ENCODE measurements at places on chromosomes 7 and 10. TPM values are rescaled to one million over a fixed set of nuclear protein-coding genes. Genes with fewer than 3 reads are reported as not detected.

Gene GIMAP1
- polyA plus RNA-seq = 5.7 TPM

- DNase-seq = no peak
Measured at GRCh38 chr10:69389827-69390490, 26.8 kb downstream of the TACR2 start.

DNA sequence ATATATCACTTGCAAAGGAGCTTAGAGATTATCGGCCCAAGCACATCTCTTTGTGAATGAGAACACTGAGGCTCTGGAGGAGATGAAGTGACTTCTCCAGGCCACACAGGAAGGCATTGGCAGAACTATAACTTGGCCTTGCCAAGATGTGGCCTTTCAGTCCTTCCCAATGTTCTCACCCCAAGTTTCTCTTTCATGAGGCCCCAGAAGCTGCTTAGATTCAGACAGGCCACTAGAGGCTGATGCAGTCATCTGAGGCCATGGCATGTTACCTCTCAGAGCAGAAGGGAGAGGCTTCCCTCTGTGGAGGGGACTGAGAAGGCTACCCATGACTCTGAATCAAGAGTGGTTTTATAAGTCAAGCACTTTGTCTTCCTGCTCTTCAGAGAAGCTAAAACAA, 1003.7 kb downstream of the LRMDA start:
- no peak for DNase-seq

- DNase-seq = no peak
Measured at GRCh38 chr10:92891885-92892690, 43.8 kb downstream of the EXOC6 start.

Gene VWA2
- polyA plus RNA-seq = 30.6 TPM

GRCh38 chr7:137626469-137627067, 220.2 kb downstream of the DGKI start:
- peak; percentile 28 for DNase-seq

- DNase-seq = no peak
Measured at GRCh38 chr7:193481-194251, 1.3 kb downstream of the FAM20C start.

GRCh38 chr7:131948434-131949053, 392.1 kb upstream of the PODXL start:
- DNase-seq = no peak

- peak; percentile 17 for DNase-seq
Measured at GRCh38 chr7:28272461-28272877, 91.9 kb upstream of the JAZF1 start.

GRCh38 chr7:1906087-1906830, 236.2 kb downstream of the ELFN1 start:
- DNase-seq = no peak

Gene PRF1
- polyA plus RNA-seq = 4.4 TPM

GRCh38 chr7:70566671-70567070, 565.3 kb upstream of the GALNT17 start:
- DNase-seq = no peak

DNA sequence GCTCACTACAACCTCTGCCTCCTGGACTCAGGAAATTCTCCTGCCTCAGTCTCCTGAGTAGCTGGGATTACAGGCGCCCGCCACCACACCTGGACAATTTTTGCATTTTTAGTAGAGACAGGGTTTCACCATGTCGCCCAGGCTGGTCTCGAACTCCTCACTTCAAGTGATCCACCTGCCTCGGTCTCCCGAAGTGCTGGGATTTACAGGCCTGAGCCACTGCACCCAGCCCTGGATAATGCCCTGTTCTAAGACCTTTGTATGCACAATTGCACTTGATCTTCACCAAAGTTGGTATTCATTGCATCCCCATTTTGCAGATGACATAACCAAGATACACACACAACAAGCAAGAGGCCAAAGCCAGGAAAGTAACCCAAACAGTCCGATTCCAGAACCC, 97.7 kb upstream of the CARD11 start:
- no peak for DNase-seq

GRCh38 chr10:131676046-131676799, 224.6 kb upstream of the PPP2R2D start:
- DNase-seq = no peak

GRCh38 chr7:15845868-15846267, 159.4 kb upstream of the MEOX2 start:
- DNase-seq = no peak

GRCh38 chr7:26584987-26585665, 279.3 kb downstream of the SKAP2 start:
- DNase-seq = no peak

DNA sequence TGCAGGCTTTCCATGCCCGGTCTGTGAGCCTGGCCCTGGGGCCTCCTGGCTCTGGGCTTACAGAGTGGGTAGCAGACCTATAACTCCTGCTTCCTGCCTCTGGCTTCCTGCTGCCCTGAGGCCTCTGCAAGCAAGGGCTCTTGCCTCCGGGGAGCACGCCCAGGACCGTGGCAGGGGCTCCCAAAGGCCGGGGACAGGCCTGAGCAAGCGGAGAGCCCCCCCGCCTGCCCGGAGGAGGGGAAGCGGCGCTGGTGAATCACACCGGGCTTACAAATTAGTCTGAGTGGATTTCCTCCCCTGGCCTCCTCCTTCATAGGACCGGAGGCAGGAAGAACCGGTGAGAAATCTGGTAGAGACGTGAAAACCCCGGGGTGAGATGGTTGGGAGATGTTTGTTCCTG, 1.5 kb upstream of the MYL10 start:
- no peak for DNase-seq

DNA sequence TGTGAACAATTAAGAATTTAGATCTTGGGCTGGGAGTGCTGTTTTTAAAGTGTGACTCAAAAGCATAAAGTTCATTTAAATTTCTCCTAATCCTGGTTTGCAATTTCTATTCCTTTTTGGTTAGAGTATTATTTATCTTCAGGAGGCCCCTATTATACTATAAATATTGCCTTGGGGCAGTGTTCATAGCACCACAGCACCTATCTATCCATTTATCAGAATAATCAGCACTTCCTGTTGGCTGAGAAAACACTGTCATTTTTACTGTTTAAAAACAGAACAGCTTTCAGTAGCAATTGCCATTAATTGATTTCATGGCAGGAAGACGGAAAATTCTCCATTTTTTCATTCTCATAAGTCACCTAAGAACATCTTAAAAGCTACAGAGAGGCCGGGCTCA, 111.4 kb downstream of the KIAA1217 start:
- no peak for DNase-seq

DNA sequence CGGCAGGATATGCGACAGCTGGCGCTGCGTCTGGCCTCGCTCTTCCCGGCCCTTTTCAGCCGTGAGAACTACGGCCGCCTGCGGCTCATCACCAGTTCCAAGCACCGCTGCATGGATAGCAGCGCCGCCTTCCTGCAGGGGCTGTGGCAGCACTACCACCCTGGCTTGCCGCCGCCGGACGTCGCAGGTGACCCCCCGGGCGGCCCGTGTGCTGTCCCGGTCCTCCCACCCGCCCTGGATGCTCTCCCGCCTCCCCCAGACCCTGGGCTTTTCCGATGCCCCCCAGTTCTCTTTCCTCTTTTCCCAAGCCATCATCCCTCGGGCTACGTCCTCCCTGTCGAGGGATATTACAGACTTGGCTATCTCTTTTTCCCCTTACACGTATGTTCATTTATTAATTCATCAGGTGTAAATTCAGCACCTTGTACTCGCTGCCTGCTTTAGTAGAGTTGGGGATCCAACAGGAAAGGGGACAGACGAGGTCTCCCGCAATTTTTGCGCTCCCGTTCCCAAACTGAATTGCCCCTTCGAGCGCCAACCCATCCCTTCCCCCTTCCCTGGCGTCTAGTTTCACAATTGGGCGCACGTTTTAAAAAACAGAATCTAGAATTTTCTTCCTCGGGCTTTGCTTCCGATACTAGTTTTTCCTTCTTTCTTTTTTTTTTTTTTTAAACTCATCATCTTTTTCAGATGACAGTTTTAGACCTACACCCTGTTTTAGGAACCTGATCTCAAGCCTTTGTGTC, 846 bp downstream of the MINPP1 start:
- peak; percentile 42 for DNase-seq

DNA sequence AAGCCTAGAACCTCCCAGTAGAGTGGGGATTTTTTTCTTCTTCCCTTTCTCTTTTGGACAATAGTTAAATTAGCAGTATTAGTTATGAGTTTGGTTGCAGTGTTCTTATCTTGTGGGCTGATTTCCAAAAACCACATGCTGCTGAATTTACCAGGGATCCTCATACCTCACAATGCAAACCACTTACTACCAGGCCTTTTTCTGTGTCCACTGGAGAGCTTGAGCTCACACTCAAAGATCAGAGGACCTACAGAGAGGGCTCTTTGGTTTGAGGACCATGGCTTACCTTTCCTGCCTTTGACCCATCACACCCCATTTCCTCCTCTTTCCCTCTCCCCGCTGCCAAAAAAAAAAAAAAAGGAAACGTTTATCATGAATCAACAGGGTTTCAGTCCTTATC, 5.4 kb downstream of the OPN1SW start:
- DNase-seq = no peak

DNA sequence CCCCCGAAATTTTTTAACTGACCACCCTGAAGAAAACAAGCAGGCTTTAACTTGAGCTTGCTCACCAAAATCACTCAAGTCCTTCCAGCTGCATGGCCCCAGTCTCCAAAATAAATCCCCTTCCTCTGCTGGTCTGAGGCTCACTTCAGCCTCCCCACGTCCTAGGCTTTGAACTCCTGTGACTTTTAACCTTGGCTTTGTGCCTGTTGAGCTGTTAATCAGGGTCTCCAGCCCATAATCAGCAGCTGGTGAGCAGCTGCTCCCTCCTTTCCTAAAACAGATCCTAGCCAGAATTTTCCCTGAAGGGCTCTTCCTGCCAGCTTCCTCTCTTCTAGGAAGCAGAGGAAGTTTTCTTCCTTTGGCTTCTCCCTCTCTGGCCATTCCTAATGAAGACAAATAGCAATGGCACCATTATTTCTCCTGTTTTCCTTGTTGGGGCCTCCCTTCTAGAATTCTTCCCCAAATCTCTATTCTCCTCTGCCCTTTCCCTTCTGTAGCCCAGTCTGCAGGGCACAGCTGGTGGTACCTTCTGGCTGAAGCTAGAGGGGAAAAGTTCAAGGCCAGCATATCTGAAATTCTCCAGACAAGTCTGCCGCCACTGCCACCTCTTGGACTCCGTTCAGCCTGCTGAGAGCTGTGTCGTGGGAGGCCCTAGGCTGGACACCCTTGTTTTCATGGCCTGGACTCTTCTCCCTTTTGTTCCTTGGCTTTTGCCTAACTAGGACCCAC, 152.1 kb downstream of the NOC3L start:
- peak; percentile 83 for DNase-seq

Gene SEPTIN14
- 0.40 TPM for polyA plus RNA-seq

DNA sequence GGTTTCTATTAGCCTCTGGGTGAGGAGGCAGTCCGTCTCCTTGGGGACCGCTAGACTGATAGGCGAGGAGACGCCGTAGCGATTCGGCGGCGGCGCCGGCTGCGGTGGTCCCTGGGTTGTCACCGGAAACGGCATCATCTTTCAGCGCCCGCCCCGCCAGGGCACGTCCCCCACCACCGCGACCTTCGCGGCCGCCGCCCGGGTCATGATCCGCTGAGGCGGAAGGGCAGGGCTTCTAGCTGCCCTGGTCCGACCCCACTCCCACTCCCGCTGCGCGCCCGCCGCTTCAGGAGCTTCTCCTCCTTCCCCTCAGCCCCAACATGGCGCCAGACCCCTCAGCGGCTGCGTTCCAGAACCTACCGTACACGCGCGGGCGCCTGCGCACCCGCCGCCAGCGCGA, at the start of gene PAPOLB:
PAPOLB (minus strand) TSS at position 358 of the 400 bp plus-strand sequence; CDS start at position 138, 220 bp downstream.
- no peak for DNase-seq

DNA sequence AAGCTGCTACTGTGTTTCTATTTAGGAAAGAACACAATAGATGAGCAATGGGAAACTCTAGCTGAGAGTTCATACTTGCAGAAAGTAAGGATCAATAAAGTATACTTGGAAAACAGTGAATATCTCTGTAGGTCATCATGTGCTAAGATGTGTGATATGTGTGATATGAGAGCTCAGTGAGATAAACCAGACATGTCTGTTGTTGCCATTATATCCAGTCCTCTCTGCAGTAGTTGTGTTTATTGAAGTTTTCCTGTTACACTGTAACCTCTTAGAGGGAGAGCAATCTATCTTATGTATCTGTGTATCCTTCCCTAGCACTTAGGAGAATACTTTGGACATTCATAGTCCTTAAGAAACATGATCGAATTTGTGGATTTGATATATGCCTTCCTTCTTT, 19.1 kb downstream of the TRUB1 start:
- DNase-seq = no peak

DNA sequence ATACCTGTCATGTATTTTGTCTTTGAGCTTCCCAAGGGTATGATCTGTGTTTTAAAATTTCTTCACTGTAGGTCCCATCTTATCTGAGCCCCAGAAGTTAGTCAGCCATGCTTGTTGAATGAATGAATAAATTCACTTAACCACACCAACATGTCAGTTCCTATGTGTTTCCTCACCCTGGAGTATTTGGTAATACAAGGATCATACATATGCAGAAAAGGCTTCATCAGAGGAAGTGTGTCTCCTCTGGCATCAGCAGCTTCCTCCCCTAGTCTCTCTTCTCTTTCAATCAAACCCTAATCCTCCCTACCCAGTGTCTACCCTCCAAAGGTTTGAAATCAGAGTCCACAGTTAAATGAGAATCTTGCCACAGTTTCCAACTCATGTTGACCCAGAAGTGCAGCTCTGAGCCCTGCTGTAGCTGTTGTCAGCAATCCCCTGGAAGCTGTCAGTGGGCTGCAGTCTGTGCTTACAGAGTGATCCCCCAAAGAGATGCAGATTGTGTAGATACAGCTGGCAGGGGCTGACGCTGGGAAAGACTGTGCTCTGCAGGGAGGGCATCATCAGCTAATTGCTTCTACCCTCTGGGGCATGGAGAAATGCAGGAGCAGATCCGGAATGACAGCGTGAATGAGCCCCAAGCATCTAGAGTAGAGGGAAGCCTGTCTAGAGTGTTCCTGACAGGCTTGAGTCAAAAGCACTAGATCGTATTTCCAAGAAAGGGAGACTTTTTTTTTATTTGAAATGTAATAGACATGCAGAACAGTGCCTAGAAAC, 105.0 kb upstream of the WDR11 start:
- no peak for DNase-seq

DNA sequence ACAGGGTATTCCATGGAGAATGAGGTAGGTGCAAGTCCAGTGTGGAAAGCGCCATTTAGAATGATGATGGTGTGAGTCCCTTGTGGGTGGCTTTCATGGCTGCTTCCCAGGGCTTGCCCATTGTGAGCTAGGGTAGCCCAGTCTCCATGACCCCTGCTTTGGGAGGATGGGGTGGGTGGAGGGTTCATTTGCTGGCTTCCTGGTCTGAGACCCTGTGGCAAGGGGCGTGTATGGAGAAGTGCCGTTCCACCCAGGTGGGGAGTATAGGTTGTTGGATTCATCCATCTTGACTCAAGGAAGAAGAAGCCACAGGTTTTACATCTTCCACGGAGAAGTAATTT, 27.7 kb downstream of the CCM2 start:
- DNase-seq = no peak

- no peak for DNase-seq
Measured at GRCh38 chr10:119449760-119450461, 92.6 kb downstream of the RGS10 start.

Gene SOSTDC1
- polyA plus RNA-seq = 42.6 TPM

Gene TUBAL3
- 0.09 TPM for polyA plus RNA-seq

Gene TMEM196
- not detected for polyA plus RNA-seq

Gene DEPP1
- polyA plus RNA-seq = 16.0 TPM

Data from right lung (tissue), 10 donors.